ENCODE measurements at places on chromosomes 7 and 10.
A peak's percentile ranks its signal among the peaks of the same experiment; 100 is the strongest.

DNA sequence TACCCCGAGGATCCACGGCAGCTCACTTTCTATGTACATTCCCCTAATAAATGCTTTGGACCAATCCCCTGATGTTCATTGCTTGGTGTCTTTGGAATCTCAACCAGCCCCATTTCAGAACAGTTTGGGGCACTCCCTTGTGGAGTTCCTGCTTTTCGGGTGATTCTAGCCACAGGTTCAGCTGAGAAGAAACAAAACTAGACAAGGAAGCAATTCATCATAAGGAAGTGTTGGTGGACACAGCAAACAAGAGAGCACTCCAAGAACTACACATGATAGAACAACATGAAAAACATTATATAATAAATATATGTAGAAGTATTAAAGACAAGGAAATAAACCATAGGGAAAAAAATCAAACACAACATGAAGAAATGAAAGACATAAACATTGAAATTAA is 6.0 kb upstream of the CCDC136 start:
- DNase-seq: no peak

GRCh38 chr10:63094405-63094804 is 38.7 kb upstream of the NRBF2 start:
- no peak for DNase-seq

- DNase-seq: no peak
These were observed 79.7 kb downstream of the ALOX5 start for GRCh38 chr10:45453639-45454255.

DNA sequence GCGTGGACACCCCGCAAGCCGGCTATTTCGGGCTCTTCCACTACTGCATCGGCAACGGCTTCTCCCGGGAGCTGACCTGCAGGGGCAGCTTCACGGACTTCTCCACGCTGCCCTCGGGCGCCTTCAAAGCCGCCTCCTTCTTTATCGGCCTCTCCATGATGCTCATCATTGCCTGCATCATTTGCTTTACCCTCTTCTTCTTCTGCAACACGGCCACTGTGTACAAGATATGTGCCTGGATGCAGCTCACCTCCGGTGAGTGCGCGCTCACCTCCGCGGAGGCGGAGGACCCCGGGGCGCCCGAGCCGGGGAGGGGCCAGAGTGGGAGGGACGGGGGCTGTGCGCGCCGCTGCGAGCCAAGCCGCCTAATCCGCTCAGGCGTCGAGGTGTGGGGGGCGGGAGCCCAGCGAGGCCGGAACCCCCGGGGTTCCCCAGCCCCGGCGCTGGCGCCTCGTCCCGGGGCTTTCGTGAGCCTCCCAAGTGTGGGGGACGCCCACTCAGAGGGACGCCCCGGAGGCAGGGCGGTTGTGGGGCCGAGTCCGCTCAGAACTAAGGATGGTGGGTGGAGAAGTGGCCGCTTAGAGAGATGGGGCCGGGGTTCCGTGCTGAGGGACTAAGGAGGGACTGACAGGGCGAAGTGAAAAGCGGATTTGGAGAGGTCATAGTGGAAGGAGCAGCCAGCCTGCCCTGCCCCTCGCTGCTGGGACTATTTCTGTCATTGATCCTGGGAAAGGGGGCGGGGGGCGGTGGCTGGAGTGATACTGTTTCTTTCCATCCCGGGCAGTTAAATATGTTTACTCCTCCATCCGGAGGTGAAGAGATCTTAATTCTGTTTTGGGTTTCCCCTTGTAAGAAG is 795 bp downstream of the LHFPL3 start:
- DNase-seq: no peak

DNA sequence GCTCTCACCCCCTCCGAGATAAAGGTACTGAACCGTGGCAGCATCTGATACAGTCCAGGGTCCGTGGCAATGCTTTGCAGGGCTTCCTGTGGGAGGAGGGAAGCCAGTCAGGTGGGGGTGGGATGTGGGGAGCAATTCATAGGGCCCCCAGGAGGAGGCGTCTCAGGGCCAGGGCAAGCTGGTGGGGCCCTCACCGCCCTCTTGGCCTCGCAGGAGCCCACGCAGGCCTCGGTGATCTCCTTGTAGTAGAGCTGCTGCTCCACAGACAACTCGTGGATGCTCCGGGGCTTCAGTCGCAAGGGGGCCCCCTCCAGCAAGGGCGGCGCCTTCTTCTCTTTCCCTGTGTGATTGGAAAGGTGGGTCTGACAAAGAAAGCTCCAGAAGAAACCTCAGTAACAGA is 7.2 kb downstream of the TAF6 start:
- DNase-seq: no peak

- DNase-seq: no peak
These were observed 170.5 kb upstream of the KLF6 start for GRCh38 chr10:3955493-3955892.

GRCh38 chr7:13846386-13846785 is 143.1 kb downstream of the ETV1 start:
- DNase-seq: no peak

DNA sequence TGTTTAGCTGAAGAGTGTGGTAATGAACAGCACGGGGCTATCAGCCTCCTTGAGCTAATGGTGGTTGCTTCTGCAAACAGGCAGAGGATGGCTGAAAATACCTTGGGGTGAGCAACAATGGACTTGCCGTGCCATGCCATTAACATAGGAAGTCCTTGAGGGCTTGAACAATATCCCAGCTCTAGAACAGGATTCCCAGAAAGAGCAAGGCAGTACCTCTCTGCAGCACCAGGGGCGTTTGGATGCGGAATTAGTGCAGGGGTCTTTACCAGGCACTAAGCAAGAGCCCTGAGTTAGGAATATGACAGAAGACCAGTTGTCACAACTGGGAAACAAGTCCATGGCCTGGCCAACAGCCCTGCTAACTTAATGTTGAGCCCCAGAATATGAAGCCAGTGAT is 143.2 kb upstream of the COBL start:
- no peak for DNase-seq

DNA sequence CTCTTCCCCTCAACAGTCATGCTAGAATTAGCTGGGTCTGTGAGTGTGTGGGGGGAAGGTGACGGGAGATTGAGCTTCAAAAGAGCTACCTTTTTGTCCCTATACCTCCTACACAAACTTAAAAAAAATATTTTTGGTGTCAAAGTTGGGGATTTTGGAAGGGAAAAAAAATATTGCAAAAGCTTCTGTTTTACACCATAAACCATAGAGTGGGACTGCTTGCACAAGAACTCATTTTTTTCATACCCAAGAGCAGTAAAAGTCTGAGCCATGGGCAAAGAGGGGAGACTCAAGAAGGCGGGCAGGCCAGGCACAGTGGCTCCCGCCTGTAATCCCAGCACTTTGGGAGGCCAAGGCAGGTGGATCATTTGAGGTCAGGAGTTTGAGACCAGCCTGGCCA is 9.4 kb upstream of the ZDHHC4 start:
- no peak for DNase-seq

GRCh38 chr7:123154231-123154860 is 45.4 kb downstream of the SLC13A1 start:
- DNase-seq: peak; percentile 29

- no peak for DNase-seq
These were observed 3.8 kb downstream of the COMTD1 start for GRCh38 chr10:75231672-75232581.

GRCh38 chr10:78763651-78764395 is 304.9 kb upstream of the ZMIZ1 start:
- no peak for DNase-seq

DNA sequence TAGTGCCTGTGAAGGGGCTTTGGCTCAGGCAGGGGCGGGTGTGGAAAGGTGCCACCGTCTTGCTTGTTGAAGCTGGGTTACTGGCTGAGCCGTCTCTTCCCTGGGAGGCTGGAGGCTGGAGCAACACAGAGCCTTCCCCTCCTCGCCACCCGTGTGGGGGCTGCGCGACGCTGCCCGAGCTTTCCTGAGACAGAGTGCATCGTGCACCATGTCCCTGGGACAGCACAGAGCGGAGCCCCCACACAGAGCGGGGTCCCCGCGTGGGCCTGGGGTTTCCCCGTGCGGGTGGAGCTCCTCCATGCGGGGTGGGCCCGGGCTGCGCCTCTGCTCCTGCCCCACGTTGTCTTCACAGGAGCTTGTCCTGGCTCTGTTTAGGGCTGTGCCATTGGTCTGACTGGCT is 69.9 kb downstream of the INPP5A start:
- DNase-seq: no peak

GRCh38 chr10:118809357-118810220 is 54.8 kb upstream of the CACUL1 start:
- DNase-seq: no peak

DNA sequence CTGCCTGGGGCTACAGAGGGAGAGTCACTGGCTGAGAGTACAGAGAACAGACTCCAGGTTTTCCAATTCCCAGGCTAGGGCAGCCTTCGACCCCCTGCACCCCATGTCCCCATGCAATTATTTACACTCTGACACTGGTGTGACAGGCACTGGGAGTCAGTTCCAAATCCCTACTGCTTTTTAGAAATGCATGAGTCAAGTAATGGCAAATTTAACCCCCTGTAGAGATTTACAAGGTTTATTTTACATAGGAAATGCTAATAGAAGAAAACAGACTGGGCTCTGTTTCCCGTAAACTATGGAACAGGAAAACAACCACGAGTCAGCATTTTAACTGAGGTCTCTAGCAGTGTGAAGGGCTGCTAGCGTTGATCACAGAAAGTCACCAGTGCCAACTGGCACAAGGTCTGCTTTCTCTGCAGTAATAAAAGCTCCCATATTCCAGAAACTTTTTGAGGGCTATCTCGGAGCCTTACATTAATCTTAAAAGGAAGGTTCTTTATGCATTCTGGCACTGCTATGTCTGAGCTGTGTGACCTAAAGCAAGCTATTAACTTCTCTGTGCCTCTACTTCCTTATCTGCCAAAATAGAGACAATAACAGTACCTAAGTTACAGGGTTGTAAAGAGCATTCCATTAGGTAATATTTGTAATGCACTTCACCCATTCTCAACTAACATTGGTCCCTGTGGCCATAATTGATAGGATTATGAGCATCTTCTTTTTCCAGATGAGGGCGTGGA is 28.2 kb downstream of the NOD1 start:
- no peak for DNase-seq

DNA sequence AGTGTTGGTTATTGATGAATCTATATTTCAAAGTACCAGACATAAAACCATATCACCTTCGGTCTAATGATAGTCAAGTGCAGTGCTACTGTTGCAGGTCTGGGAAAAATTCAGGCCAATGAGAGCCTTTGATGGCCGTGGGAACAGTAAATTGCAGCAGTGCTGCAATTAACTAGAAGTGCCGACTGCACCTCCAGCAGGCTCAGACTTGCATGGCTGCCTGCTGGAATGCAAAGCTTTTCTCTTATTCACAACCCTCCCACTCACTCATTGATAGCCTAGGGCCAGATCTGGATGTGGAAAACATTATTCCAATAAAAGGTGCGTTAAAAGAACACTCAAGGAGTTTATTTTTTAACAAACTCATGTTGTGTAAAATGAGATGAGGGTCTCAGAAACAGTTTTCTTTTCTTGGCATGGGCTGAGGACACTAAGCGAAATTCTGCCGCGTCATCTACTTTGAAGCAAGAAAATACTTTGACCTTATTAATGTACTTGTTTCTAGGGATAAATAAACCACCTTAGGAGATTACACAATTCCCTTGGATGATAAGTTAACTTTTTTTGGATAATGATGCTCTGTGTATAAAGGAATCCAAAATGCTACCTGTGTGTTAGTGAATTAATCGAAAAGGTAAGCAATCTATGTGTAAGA is 17.1 kb downstream of the PLXDC2 start:
- no peak for DNase-seq

- no peak for DNase-seq
These were observed 494.0 kb upstream of the POT1 start for GRCh38 chr7:125423458-125424155.

DNA sequence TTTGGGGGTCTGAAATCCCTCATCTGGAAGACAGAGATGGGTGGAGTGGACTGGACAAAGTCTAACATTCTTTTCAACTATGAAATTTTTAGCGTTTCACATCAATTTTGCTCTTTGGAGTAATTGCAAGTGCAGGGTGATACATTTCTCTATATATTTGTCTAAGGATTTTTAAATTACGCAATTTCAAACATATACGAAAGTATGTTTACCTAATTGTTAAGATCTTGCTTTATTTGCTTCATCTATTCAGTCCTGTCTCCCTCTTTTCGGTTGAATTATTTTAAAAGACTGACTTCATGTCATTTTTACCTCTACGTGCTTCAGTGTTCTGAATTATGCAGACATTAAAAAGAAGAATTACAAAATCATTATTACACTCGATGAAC is 101.9 kb upstream of the CREB5 start:
- DNase-seq: no peak

DNA sequence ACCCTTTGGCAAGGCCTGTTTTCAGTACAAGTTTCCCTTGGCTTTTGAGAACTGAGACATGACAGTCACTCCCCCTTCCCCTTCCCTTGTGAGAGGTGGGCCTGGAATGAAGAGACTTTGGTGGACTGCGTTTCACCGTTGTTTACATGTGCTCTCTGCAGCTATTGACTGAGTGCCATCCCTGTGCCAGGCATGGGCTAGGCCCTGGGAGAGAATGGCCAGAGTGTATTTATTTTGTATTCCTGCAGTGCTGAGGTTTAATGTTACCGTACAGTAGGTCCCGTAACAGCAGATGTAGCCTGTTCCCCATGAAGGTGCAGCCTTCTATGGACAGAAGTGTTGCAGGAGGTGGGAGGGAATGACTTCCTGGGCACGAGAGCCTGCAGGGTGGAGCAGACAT is 50.0 kb downstream of the TACR2 start:
- DNase-seq: no peak

DNA sequence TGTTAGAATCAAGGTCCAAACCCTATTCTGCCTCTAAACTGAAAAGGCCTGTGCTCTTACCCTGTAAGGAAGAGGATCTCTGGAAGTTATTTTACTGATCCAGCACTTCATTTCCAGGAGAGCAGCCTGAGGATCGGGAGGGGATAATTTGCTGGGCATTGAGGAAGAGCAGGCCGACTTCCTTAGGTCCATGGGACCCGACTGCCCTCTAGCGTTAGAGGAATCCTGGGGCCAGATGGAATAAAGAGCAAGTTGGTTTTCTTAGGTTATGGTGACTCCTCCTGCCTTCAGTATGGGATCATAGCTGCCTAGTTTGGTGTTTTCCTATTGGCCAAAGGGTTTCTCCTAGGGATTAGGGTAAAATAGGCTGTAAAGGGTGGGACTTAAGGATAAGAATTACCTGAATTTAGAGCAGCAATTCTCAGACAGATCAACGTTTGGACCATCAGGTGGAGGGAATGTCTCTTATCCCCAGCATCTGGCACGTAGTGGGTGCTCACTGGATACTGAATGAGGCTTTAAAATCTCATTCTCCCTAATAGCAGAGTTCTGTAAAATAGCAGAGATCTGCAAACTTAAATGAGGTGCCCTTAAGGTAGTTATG is 40.0 kb upstream of the SORBS1 start:
- peak; percentile 20 for DNase-seq

DNA sequence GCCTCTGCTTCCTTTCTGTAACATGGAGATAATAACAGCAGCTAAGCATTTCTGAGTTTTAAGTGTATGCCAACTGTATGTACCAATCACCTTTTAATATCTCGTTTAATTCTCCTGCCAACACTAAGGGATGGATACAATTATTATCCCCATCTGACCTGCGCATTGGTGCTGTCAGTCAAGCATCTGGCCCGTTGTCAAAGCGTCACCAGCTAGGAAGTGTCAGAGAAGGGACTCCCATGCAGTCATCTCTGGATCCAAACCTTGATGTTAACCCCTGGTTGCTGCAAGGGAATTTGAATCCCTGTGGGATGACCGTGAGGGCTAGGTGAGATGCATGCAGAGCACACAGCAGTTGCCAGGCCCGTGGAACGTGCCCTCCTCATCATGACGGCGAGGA is 506.8 kb downstream of the SDK1 start:
- no peak for DNase-seq
